OCI-LY7 (cell line): ENCODE measurements at places on chromosomes 12 and 14.

DNA sequence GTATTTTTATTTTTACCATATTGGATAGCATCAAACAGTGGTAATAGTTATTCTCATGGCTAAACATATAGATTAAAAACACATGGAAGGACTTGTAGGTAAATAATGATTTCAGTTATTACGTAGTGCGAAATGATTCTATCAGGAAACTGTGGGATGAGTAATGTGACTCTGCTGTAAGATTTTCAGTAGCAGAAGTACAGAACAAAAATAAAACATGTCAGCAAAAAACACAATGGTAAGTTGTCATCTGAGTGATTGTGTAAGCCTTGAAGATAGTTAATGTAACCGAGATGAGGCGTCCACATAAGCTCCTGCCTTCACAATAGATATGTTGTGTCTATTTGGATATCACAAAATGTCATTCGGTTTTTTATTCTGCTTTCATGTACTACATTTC is 99.8 kb downstream of the BORCS5 start:
- DNase-seq = no peak

DNA sequence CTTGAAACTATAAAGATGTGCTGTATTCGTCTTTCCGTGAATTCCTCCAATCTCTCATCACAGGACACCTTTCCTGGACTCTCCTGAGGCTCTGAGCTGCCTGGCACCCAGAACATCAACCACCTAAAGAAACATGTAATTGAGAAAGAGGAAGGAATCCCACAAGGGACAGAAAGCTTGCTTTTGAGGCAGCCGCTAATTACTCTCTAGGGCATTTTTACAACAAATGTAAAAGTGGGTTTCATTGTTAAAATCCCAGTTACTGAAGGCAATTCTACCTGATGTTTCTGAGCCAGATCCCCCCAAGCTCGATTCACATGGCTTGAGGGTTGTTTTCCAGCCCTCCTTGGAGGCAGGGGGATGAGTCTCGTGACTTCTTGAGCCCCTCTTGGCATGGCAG is 238.5 kb upstream of the LHX5 start:
- DNase-seq = no peak

GRCh38 chr12:54736549-54736948 is 88.4 kb upstream of the DCD start:
- no peak for DNase-seq

DNA sequence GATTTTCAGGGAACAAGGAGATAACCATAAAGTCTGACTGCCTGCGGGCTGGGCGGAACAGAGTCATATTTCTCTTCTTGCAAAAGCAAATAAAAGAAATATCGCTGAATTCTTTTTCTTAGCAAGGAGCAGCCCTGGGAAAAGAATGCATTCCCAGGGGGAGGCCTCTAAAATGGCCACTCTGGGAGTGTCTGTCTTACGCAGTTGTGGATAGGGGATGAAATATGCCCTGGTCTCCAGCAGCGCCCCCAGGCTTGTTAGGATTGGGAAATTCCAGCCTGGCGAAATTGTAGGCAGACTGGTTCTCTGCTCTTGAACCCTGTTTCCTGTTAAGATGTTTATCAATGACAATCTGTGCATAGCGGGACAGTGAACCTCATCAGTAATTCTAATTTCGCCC is 40.5 kb downstream of the PCNX1 start:
- DNase-seq = peak; percentile 24

DNA sequence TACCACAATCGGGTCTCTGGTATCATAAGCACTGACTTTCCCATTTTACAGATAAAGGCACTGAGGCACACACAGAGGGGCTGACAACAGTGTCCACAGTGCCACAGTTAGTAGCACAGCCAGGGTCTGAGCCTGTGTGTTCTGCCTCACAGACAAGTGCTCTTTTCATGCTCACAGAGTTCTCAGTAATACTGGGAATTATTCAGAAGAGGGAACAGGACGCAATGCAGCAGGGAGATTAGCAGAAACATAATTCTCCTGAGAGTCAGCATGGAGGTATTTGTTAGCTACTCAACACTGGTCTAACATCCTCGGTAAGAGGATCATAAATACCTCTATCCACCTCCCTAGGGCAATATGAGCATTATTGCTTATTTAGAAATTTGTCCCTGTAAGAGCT is 219.3 kb upstream of the EEA1 start:
- DNase-seq = no peak
